ENCODE measurements at places on chromosomes 3 and 15.

DNA sequence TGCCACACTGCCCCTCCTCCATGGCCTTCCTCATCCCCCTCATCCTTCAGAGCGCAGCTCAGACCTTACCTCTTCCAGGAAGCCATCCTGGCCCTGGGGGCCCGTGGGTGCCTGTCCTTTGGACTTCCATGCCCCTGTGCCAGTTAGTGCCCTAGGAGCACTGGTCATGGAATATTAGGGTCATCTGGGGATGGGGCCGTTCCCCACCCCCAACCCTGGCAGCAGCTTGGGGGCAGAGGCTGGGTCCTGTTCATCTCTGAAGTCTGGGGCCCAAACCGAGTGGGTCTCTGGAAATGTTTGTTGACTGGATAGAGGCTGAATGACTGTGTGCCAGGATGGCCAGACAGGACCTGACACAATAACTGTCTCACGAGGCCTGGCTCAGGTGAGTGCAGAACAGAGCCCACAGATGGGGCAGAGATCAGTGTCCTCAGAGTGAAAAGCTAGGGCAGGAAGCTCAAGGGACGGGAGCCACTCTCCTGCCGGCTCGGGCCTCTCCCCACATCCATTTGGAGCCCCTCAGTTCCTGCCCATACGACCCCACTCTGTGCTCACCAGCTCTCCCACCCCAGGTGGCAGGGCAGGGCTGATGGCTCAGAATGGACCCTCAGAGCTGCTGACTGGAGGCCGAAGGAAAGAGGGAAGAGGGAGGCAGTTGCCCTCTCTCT, 62.5 kb downstream of the TLE3 start:
- DNase-seq = no peak

GRCh38 chr3:191216510-191216909, 17.5 kb downstream of the OSTN start:
- DNase-seq = no peak

DNA sequence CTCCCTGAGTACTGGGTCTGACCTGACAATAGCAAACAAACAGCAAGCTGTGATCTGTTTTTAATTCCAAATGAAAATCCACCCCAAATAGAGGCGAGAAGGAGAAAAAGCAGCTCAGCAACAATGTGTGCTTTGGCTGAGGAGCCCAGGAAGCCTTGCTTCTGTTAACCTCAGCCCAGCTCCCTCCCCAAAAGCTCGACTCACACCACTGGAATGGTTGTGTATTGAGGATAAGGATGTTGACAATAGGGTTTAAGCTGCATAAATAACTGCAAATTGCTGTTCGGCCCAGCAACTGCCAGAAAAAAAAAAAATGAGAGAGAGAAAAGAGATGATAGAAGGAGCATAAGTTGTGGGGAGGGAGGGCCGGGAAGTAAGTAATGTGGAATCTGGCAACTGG, 104.0 kb upstream of the TBC1D5 start:
- DNase-seq = no peak

DNA sequence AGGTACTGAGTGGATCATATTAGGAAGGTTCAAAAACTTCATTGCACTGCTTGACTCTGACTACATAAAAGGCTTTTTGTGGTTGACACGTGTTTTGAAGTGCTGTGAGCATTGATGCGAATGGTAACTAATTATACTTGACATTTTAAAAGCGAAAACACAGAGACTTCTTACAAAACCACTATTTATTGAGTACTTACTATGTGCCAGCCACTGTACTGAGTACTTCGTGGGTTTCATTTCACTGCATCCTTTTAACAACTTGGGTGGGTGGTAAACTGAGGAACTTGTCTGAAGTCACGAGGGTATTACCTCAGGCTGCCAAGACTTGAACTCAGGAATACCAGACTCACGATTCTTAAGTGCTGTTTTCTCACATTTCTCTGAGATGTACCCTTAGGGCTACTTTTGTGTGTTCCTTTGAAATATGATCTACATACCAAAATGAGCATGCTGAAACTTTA, 45.3 kb upstream of the PPP4R2 start:
- no peak for DNase-seq

DNA sequence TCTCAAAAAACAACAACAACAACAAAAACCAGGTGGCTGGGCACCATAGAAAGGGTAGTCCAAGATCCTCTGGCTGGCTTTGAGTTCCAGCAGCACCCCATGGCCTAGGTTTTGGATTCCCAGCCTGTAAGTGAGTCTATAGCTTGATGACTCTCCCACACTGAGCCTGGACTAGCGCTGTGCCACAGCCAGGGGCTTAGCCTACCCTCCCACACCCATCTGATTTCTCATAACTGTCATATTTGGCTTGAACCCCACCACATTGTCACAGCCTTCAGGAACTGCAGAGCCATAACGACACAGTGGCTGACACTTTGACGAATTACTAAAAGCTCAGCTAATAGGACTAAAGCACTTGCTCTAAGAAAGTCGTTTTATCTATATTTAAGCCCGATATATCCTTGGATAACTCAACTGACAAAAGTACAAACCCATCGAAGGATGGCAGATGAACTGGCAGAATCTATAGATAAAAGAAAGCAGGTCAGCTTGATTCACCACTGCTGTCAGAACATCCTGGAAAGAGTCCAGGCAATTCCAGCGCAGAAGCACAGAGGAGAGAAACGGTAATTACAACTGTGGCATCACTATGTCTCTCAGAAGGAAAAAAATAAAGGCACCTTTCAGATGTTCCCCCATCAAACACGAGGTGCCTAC, 62.1 kb downstream of the HOMER2 start:
- no peak for DNase-seq

GRCh38 chr3:59374818-59375211, 325.0 kb upstream of the CFAP20DC start:
- no peak for DNase-seq
